Ureter (tissue), 1 donor: ENCODE measurements at places on chromosomes 1 and 21. TPM values are rescaled to one million over a fixed set of nuclear protein-coding genes. Genes with fewer than 3 reads are reported as not detected.

Gene RIIAD1
- not detected for total RNA-seq

Gene ACTN2
- 6.7 TPM for total RNA-seq

Gene DCST1
- not detected for total RNA-seq

Gene ZP4
- not detected for total RNA-seq

Gene TAS1R1
- total RNA-seq: not detected

Gene C1orf185
- not detected for total RNA-seq

Gene PANK4
- total RNA-seq: 29.9 TPM

Gene PCP4L1
- total RNA-seq: 66.5 TPM

Gene FAM229A
- 5.5 TPM for total RNA-seq

Gene TTC39A
- 36.3 TPM for total RNA-seq

Gene ANKRD34A
- 0.47 TPM for total RNA-seq

Gene AADACL3
- not detected for total RNA-seq

Gene CELA3A
- total RNA-seq: not detected
